ENCODE measurements at places on chromosomes 11 and 22.
A peak's percentile ranks its signal among the peaks of the same experiment; 100 is the strongest.

DNA sequence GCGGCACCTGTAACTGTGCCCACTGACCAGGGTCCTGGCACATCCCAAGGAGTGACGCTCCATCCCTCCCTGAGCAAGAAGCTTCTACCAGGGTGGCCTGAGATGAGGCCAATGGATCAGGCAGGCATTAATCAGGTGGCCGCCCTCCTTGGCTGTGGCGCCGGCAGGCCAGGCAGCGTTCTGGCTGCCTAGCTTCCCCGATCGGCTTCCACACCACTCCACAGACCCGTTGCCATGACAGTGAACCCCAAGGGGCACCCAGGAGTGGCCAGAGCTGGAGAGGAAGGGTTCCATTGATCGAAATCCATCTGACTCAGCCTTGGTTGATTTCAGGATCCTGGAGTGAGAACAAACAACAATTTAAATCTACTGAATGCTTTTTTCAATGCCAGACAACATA, 20.5 kb downstream of the LRRC55 start:
- DNase-seq, result no peak

- no peak for DNase-seq
These were observed 515.7 kb downstream of the BUD13 start for GRCh38 chr11:116257092-116257491.

- peak; percentile 45 for DNase-seq
These were observed 650 bp upstream of the MAPK11 start for GRCh38 chr22:50270666-50271394.

- DNase-seq, result no peak
These were observed 23.7 kb upstream of the MS4A6A start for GRCh38 chr11:60206616-60207015.

DNA sequence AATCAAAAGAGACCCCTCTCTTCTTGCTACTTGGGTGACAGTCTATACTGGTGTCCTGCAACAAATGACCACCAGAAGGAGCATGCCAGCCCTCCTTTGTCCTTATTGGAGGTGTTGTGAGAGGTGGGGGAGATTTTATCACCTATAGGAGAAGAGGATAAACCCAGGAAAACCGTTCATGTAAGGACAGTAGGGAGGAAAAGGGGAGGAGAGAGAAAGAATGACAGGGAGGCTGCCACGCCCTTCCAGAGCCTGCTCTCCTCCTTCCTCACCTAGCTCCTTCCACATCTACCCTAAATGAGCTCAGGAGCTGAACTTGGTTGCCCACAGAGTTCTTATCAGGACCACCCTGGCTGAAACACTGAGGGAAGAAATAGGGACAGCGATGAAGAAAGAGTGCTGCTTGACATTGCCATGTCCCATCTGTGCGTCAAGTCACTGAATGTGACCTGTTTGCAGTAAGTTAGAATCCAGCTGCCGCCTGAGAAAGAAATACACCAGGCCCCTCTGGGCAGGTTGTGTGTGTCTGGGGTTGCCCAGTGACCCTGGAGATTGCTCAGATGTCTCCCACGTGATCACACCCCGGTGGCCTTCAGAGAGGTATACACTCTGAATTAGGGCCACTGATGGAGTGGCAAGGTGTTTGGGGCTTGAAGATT, 40.4 kb upstream of the ETS1 start:
- no peak for DNase-seq

GRCh38 chr11:96088914-96089313, 165.0 kb upstream of the MTMR2 start:
- DNase-seq, result no peak

Data from stimulated activated CD4-positive, alpha-beta T cell treated with anti-CD3 and anti-CD28 coated beads, Interleukin-1b, Interleukin-23, amount 100 ng/mL, for 24 hours (primary cell).